Karpas-422 (cell line): ENCODE measurements at places on chromosomes 7 and 10.

- DNase-seq, result no peak
- no peak overlapping the region for H3K4me3 ChIP-seq
- H3K36me3 ChIP-seq, result no peaks in the 10 kb centered on the region
- no peak overlapping the region for H3K27ac ChIP-seq
- no peaks in the 10 kb centered on the region for H3K27me3 ChIP-seq
Observed at GRCh38 chr7:38628630-38629385, 2.4 kb downstream of the AMPH start.

DNA sequence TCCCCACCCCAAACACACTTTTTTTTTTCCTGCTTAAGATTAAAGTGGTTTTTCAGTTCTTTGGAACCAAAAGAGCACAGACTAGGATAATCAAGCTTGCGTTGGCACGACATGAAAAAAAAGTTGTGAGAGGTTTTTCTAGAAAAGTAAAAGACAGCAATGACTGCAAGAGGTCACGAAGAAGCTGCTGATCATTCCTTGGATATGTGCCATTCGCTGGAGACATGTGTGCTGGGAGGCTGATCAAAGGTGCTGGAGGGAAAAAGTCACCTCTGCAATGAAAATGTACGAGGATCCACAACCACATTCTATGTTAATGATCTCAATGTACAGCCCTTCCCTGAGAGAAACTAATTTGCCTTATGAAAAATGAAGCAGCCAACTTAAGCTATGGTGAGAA, 5.4 kb downstream of the AKR1B1 start:
- H3K36me3 ChIP-seq, result no peaks in the 10 kb centered on the region
- no peak overlapping the region for H3K27ac ChIP-seq
- no peak for DNase-seq
- no peak overlapping the region for H3K4me3 ChIP-seq
- H3K27me3 ChIP-seq, result no peaks in the 10 kb centered on the region

GRCh38 chr7:98324782-98325181, 43.3 kb downstream of the BRI3 start:
- H3K27me3 ChIP-seq, result 0 out of 2 replicates have a peak, but pooled peaks cover 2% of the 10 kb centered on the region
- no peaks in the 10 kb centered on the region for H3K4me1 ChIP-seq
- H3K27ac ChIP-seq, result no peak overlapping the region
- no peaks in the 10 kb centered on the region for H3K36me3 ChIP-seq

GRCh38 chr7:78095549-78095948, 297.0 kb downstream of the PHTF2 start:
- no peak overlapping the region for H3K4me3 ChIP-seq
- H3K27ac ChIP-seq, result no peak overlapping the region

GRCh38 chr10:28363376-28363775, 60.5 kb upstream of the MPP7 start:
- no peaks in the 10 kb centered on the region for H3K36me3 ChIP-seq
- no peaks in the 10 kb centered on the region for H3K27me3 ChIP-seq
- H3K4me3 ChIP-seq, result no peak overlapping the region
- DNase-seq, result no peak
- H3K27ac ChIP-seq, result no peak overlapping the region
- H3K4me1 ChIP-seq, result no peaks in the 10 kb centered on the region

DNA sequence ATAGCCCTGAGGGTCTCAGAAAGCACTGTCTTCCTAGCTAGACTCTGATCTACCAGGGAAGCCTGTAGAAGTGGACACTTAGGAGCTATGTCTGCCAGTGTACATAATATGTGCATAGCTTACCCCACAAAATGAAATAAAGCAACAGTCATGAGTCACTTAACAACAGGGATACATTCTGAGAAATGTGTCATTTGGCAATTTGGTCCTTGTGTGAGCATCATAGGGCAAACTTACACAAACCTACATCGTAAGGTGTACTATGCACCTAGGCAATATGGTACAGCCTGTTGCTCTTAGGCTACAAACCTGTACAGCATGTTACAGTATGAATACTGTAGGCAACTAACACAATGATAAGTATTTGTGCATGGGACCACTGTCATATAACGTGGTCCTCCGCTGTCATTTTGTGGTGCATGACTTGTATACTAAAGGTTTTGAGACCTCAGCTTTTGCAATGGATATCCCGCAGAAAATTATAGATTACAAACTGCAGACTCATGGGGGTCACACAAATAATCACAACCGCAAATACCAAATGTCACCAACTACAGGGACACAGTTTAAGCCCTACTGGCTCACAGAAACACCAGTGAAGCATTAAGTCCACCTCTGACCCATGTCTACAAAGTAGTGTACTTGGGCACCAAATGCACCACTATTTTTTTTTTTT, 1.7 kb downstream of the URGCP start:
- H3K27me3 ChIP-seq, result no peaks in the 10 kb centered on the region
- no peaks in the 10 kb centered on the region for H3K36me3 ChIP-seq
- DNase-seq, result no peak
- no peak overlapping the region for H3K27ac ChIP-seq

DNA sequence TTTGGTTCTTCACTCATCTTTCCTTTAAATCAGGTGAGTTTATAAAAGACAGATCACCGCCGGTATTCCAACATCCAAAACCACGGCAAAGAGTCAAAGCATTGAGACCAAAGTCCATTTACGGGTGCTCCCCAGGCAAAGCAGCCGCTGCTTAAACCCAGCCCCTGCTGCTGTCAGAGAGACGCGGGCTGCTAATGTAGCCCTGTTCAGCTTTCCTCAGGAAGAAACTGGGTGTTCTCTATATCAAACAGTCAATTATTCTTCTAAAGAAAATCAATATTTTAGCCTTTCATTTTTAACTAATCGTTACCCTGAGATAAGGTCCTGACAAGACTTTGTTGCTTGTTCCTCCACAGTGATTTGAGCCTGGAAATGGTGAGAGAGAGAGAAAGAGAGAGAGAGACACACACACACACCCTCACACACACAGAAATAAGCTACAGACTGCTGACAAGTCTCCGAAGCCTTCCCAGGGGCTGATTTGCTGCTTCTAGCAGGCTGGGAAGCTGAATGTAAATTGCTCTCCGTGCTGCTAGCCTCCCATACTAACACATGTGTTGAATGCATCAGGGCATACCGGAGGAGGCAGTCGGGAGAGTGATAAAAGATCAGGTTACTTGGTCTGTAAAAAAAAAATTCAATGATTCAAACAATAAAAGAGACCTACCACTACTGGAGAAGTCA, 183.0 kb upstream of the ANK3 start:
- no peak overlapping the region for H3K27ac ChIP-seq
- no peak for DNase-seq
- H3K27me3 ChIP-seq, result no peaks in the 10 kb centered on the region
- H3K36me3 ChIP-seq, result no peaks in the 10 kb centered on the region
- H3K4me1 ChIP-seq, result 0 out of 2 replicates have a peak, but pooled peaks cover 5% of the 10 kb centered on the region

DNA sequence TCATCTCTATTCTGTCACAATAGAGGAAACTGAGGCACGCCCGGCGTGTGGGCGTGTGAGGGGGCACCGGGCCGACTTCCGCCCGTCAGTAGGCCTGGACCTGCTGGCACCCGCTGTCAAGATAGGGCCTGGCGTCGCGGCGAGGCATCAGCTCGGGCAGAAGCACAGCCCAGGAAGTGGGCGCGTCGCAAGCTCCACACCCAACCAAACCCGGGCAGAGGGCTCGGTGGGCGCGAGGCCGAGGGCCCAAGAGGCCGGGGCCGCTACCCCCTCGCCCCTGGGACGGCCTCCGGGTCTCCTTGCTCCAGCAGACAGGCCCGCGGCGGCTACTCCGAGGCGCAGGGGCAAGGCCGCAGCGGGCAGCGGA, 91.2 kb downstream of the SPAG6 start:
- H3K27me3 ChIP-seq, result no peaks in the 10 kb centered on the region
- no peak for DNase-seq
- peak overlapping the region; percentile 70 for H3K4me3 ChIP-seq
- H3K4me1 ChIP-seq, result peaks cover 17% of the 10 kb centered on the region
- H3K27ac ChIP-seq, result no peak overlapping the region

DNA sequence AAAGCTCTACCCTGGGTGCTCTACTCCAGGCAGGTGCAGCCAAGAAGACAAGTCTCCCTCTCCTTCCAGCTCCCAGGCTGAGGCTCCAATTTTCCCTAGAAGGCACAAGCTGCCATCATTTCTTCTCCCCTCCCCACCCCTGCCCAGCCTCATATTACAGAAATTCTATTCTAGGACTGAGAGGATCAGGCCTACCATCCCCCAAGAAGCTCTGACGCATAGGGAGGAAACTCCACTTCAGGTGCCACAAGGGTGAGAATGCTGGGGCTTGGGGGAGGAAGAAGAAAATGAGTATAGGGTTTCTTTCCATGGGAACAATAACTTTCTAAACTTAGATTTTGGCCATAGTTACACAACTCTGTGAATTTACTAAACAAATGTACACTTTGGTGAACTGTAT, 35.3 kb downstream of the FEZF1 start:
- no peaks in the 10 kb centered on the region for H3K27me3 ChIP-seq
- no peak overlapping the region for H3K4me3 ChIP-seq
- no peak for DNase-seq
- H3K27ac ChIP-seq, result no peak overlapping the region
- H3K36me3 ChIP-seq, result no peaks in the 10 kb centered on the region

- no peak overlapping the region for H3K4me3 ChIP-seq
- no peak overlapping the region for H3K27ac ChIP-seq
- no peak for DNase-seq
- no peaks in the 10 kb centered on the region for H3K4me1 ChIP-seq
Observed at GRCh38 chr10:78543031-78543748, 509.5 kb downstream of the RPS24 start.

- H3K36me3 ChIP-seq, result no peaks in the 10 kb centered on the region
- no peaks in the 10 kb centered on the region for H3K27me3 ChIP-seq
- no peak for DNase-seq
- peaks cover 56% of the 10 kb centered on the region for H3K4me1 ChIP-seq
- H3K27ac ChIP-seq, result peak overlapping the region; percentile 36
Observed at GRCh38 chr7:90661290-90662151, 65.4 kb downstream of the CDK14 start.

GRCh38 chr7:48611993-48612392, 312.4 kb upstream of the CDC14C start:
- peaks cover 5% of the 10 kb centered on the region for H3K4me1 ChIP-seq
- no peak overlapping the region for H3K27ac ChIP-seq
- no peak overlapping the region for H3K4me3 ChIP-seq
- no peaks in the 10 kb centered on the region for H3K27me3 ChIP-seq
- H3K36me3 ChIP-seq, result no peaks in the 10 kb centered on the region

DNA sequence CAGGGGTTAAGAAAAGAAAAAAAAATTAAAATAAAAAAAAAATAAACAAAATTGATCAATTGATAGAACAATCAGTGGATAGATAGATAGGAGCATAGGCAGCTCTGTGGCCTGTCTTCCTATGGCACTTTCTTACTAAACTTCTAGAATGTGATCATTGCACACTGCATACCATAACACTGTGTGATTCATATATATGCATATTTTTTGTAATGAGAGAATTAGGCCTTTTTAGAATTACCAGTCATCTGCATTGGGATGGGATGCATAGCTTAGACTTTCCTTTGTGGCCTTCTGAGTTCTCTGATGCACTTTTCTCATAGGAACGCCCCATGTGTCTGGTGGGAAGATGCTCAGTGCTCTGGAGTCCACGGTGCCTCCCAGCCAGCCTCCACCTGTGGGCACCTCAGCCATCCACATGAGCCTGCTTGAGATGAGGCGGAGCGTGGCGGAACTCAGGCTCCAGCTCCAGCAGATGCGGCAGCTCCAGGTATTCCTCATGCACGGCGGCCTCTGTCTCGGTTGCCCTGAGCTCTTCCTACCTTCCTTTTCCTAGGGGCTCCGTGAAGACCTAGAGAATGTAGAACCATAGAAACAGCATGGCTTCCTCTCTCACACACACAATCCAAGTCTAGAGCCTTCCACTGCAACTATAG, 222.5 kb downstream of the ARHGAP21 start:
- DNase-seq, result no peak
- no peaks in the 10 kb centered on the region for H3K4me1 ChIP-seq
- no peaks in the 10 kb centered on the region for H3K36me3 ChIP-seq
- H3K27ac ChIP-seq, result no peak overlapping the region
- H3K27me3 ChIP-seq, result no peaks in the 10 kb centered on the region
- H3K4me3 ChIP-seq, result no peak overlapping the region

- no peak overlapping the region for H3K4me3 ChIP-seq
- no peaks in the 10 kb centered on the region for H3K36me3 ChIP-seq
- no peak for DNase-seq
- H3K27ac ChIP-seq, result no peak overlapping the region
- H3K27me3 ChIP-seq, result no peaks in the 10 kb centered on the region
- H3K4me1 ChIP-seq, result no peaks in the 10 kb centered on the region
Observed at GRCh38 chr10:52316500-52316899, 2.4 kb downstream of the DKK1 start.

DNA sequence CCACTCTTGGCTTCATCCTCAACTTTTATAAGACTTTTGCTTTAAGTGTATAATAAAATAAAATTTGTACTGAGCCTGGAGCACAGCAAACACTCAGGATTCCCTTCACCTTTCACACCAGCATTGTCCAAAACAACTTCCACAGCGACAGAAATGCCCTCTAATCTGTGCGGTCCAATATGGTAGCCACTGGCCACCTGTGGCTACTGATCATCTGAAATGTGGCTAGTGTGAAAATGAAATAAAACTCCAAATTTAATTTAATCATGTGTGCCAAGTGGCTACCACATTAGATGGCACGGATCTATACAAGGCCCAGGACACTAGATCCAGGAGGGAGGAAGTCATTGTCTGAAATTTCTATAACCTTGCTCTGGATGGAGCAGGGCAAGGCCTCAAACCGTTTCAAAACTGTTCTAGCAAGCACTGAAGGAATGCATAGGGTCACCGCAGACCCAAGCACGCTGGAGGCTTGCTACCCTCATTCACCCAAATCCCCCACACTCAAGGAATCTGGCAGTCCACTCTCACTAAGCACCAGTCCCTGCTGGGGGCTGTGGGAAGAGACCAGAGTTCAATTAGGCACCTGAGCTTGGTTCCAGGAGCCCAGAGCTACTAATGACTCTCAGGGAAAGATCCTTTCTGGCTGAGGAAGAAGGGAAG, 6.3 kb upstream of the MYO1G start:
- no peaks in the 10 kb centered on the region for H3K27me3 ChIP-seq
- no peak for DNase-seq
- peaks cover 69% of the 10 kb centered on the region for H3K4me1 ChIP-seq
- peak overlapping the region; percentile 100 for H3K4me3 ChIP-seq
- peaks cover 39% of the 10 kb centered on the region for H3K36me3 ChIP-seq
- H3K27ac ChIP-seq, result peak overlapping the region; percentile 95

DNA sequence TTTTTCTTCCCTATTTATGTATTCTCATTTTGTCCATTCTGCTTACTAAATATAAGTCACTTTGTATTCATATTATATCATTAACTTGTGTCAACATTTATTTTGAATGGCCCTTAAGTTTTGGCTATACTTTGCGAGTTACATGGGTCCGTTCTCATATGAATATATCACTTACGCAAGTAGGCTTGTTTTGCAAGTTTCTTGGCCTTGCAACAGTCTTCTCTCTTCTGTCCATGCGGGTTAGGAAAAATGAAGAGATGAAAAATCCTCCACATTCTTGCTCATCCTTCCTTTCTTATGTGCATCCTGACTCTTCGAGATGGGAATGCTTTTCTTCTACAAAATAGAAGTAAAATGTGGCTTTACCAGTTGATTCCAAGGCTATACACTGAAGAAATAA, 82.8 kb downstream of the GPR158 start:
- H3K36me3 ChIP-seq, result no peaks in the 10 kb centered on the region
- H3K4me1 ChIP-seq, result no peaks in the 10 kb centered on the region
- no peak overlapping the region for H3K4me3 ChIP-seq
- H3K27ac ChIP-seq, result no peak overlapping the region
- H3K27me3 ChIP-seq, result no peaks in the 10 kb centered on the region
- no peak for DNase-seq

GRCh38 chr7:1812509-1813393, 142.7 kb downstream of the ELFN1 start:
- H3K4me1 ChIP-seq, result no peaks in the 10 kb centered on the region
- peak; percentile 62 for DNase-seq
- no peaks in the 10 kb centered on the region for H3K36me3 ChIP-seq
- H3K27me3 ChIP-seq, result no peaks in the 10 kb centered on the region
- H3K27ac ChIP-seq, result no peak overlapping the region
